ENCODE measurements at places on chromosomes 2 and 18.

- DNase-seq = peak; percentile 45
Observed at GRCh38 chr2:56357655-56358295, 174.0 kb downstream of the CCDC85A start.

DNA sequence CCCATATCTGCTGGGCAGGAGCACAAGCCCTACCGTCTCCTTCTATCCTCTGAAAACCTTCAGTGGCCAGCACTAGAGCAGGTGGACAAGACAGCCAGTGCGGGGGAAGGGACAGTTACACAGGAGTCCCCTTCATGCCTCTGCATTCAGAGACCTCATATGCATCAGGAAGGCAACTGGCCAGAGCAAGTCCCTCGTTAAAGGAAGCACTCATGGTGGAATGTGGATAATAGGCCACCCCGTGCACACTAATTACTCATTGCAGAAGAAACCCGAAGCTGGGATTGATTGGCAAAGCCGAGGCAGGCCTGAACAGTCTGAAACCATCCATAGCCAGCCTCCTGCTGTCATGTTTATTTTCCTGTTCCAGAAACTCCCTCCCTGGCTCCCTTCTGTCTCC, 11.2 kb downstream of the KIAA2012 start:
- DNase-seq = peak; percentile 70

DNA sequence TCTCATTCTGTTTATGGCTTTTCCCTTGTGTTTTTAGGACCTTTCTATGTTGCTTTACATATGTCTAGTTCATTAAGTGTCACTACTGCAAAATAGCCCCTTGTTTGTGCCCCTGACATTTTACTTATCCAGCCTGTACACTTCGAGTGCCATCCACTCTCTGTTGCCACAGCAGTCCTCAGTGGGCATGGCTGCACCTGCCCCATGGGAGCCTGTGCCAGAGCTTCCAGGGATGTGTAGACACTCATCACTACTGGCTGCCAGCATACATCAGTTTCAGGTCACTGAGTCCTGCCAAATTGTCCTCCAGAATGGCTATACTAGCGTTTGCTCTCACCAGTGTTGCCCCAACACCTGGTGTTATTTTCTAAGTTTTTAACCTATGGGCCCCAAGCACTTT, 80.4 kb downstream of the ARMC9 start:
- no peak for DNase-seq

- no peak for DNase-seq
Observed at GRCh38 chr2:120606280-120606679, 129.4 kb upstream of the GLI2 start.

DNA sequence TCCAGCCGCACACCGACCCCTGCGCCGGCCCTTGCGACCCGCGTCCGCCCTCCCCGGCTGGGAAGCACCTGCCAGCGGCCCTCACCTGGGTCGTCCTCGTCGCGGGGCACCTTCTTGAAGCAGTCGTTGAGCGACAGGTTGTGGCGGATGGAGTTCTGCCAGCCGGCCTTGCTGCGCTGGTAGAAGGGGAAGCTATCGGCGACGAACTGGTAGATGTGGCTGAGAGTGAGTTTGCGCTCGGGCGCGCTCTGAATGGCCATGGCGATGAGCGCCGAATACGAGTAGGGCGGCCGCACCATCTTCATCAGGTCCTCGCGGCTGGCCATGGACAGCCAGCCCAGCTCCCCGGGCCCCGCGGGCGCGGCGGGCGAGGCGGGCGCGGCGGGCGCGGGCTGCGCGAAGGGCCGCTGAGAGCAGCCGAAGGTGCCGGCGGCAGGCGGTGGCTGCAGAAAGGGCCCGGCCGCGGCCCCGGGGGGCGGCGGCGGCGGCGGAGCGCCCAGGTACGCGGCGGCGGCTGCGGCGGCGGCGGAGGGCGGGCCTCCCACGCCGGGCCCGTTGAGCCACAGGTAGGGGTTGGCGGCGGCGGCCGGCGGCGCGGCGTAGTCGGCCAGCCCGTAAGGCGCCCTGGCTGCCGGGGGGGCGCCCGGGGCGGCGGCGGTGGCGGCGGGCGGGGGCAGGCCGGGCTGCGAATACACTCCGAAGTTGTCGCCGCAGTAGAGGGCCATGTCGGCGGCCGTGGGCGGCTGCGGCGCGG, 505 bp downstream of the FOXI3 start:
- DNase-seq = no peak

GRCh38 chr2:62736899-62737559, 31.5 kb downstream of the EHBP1 start:
- DNase-seq = no peak

- DNase-seq = no peak
Observed at GRCh38 chr2:62713837-62714236, 8.3 kb downstream of the EHBP1 start.

- no peak for DNase-seq
Observed at GRCh38 chr2:136115183-136115761, 2.7 kb downstream of the CXCR4 start.

DNA sequence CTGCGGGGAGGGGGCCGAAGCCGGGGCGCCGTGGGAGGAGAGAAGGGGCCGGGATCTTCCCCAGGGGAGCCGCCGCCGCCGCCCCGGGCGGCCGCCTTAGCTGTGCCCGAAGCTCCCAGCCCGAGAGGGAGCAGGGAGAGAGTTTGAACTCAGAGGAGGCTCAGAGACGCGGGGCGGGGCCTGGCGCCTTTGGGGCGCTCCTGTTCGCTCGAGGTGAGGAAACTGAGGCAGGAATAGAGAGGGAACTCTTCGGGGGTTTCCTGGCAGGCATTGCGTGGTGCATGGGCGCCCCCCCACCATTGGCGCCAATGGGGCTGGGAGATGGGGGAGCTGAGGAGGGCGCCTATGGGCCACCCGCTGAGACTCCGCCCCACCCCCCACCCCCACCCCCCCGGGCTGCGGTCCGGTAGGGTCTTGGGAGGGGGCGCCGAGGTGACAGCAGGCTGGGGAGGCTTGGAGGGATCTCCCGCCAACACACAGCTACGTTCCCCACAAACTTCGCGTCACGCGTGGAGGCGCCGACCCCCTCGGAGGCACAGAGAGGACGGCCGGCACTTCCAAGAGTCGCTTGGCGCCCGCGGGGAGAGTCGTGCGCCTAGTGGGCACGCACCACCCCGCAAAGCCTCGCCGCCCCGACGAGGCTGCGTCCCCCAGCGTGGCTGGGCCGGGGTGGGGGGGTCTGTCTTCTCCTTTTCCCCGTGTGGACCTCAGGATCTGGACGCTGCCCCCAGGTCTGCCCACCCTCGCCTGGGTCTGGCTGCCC, 680 bp downstream of the CTDSP1 start:
- no peak for DNase-seq

GRCh38 chr2:189661957-189662321, 680 bp downstream of the ASNSD1 start:
- no peak for DNase-seq

DNA sequence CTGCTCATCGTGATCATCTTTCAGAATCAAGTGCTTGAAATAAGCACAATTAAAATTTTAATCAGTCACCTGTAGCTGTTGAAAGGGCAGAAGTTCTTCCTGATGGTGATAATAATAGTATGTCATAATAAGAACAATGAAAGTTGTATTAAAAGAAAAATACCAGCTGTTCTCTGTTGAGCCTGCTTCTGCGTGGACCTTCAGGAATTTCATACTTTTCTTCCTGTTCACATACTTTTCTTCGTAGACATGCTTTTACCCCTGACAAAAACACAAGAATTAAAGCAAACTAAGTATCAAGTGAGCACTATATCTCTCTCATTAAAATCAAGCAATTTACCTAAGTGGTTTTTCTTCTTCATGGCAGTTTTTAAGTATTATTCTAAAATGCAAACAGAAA, 79.2 kb downstream of the BARD1 start:
- DNase-seq = no peak

GRCh38 chr2:124323321-124323720, 298.2 kb downstream of the CNTNAP5 start:
- no peak for DNase-seq

DNA sequence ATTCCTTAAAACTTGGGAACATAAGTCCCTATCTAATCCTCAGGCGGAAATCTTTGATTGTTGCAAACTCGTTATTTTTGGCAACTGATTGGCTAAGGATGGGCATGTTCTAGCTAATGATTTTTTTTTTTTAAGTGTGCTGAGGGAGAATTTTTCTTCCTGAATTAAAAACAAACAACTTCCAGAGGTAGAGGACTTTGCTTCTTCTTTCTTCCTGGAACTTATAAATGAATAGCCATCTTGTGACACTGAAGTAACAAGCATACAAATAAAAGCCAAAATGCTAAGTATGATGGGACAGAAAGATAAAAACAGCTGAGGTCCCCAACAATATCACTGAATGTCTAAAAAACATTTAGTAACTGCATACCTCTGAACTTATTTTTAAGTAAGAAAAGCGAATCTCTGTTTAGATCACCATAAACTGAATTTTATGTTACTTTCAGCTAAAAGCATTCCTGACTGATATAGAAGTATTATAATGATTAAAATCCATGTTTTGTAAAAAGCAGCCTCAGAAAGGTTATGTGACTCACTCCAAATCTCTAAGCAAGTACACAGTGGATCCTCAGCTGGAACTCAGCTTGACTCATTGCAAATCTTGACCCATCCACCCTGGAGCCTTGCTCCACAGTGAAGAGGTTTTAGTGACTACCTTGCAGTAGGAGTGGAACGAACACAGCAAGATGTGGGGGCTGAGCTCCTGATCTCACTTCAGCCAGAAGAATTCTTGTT, 344.4 kb downstream of the CLIP4 start:
- DNase-seq = no peak

GRCh38 chr18:38464024-38464423, 898.4 kb upstream of the CELF4 start:
- no peak for DNase-seq

All from cerebellum (tissue), 4 donors.